GM20000 (cell line): ENCODE measurements at places on chromosomes 1 and 21.

- no peak for DNase-seq
Measured at GRCh38 chr1:24936684-24937083, 6.6 kb upstream of the RUNX3 start.

DNA sequence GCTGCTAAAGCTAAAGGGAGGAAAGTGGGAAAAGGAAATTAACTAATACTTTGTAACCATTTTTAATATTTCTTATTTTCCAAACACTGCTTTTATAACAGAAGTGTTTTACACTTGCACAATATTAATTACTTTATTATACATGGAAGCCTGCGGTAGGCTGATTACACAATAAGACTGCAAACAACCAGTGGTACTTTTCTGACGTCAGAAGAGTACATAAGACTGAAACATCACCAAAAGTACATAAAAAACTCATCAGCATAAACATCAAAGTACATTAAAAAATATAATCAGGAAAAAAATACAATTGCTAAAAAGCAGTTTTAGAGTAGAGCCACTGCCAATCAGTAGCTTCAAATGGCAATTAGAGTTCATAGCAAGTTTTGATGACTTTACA is 4.6 kb downstream of the ZNF281 start:
- no peak for DNase-seq

- DNase-seq = no peak
Measured at GRCh38 chr1:39976732-39977131, 21.8 kb downstream of the MFSD2A start.

- no peak for DNase-seq
Measured at GRCh38 chr1:208292908-208293307, 48.7 kb upstream of the PLXNA2 start.

DNA sequence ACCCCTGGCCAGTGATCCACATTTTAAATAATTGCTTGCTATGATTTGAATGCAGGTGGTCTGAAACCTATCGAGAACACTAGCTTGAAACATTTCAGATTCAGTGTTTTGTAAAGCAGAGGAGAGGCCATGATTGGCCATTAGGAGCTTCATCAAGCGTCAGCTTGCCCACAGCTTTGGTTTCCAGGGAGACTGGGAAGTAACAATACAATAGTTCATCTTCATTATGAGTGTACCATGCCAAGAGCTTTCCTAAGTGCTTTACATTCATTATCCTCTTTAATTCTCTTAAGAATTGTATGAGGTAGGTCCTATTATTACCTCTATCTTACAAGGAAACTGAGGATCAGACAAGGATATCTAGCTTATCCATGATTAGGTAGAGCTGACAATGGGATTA is 27.7 kb upstream of the ATP5PO start:
- no peak for DNase-seq

- DNase-seq = no peak
Measured at GRCh38 chr21:29332461-29333362, 34.0 kb downstream of the BACH1 start.
